Thymus (tissue), 14 donors: ENCODE measurements at places on chromosomes 4 and X. TPM values are rescaled to one million over a fixed set of nuclear protein-coding genes. Genes with fewer than 3 reads are reported as not detected.

The PCDH7 gene
- total RNA-seq: 2.4 TPM

The ADGRG4 gene
- total RNA-seq: under 0.01 TPM

DNA sequence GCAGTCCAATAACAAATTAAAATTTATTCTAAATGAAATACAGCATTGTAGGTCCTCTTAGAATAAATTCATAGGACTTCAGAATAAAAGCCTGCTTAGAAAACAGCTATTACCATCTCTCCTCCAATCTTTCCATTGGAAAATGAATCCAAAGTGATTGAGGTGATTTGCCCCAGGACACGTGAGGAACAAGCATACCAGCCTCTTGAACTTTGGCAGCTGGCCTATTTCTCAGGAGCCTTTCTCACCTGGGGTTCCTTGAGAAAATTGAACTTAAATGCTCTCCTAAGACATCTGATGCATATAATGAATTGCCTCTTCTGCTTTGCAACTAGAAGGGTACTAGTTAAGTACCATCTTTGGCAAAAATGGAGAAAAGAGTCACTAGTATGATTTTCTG is 13.5 kb downstream of the ARHGAP24 start:
- DNase-seq: no peak
- no peak overlapping the region for H3K4me3 ChIP-seq
- peaks cover 7% of the 10 kb centered on the region for H3K4me1 ChIP-seq

The CD99 gene
- 527 TPM for total RNA-seq

The TASL gene
- 8.0 TPM for total RNA-seq

GRCh38 chr4:84481860-84482245 is 17.2 kb downstream of the NKX6-1 start:
- peaks cover 57% of the 10 kb centered on the region for H3K27me3 ChIP-seq
- peaks cover 7% of the 10 kb centered on the region for H3K4me1 ChIP-seq
- no peak overlapping the region for H3K4me3 ChIP-seq
- DNase-seq: no peak
- H3K27ac ChIP-seq: no peak overlapping the region

- no peak for DNase-seq
- no peaks in the 10 kb centered on the region for H3K36me3 ChIP-seq
- no peaks in the 10 kb centered on the region for H3K4me1 ChIP-seq
- no peaks in the 10 kb centered on the region for H3K27me3 ChIP-seq
Measured at GRCh38 chr4:26175006-26175786, 145.6 kb upstream of the RBPJ start.

DNA sequence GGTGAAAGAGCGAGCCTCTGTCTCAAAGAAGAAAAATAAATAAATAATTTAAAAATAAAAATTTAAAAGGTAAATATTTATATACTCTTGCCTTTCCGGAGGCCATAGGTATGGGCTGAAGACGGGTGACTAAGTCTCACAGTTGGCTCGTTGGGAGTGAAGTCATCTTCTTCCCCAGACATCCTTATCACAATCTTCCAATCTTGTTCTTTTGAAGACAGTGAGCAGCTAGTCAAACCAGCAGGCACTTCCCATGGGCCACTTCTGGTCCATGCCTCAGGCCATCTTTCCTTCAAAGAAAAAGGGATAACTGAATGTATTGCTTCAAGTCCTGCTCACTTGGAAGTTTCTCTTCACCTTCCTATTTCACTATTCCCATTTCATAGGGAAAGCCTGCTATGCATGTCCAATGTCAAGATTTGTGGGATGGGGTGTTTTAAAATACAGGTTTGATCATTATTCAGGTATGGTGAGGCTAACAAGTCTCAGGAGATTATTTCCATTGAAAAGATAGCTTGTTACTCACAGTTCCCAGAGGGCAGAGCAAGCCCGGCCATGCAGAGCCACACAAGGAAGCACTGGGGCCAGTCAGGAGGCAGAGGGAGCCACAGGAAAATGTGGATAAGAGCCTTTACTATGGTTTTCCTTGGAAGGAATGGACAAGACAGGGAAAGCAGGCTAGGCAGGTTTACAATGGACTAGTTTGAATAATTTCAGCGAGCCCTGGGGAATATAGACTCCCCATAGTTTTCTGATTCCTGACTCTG is 33.3 kb upstream of the VCX2 start:
- H3K4me1 ChIP-seq: no peaks in the 10 kb centered on the region
- no peak overlapping the region for H3K4me3 ChIP-seq
- no peak overlapping the region for H3K27ac ChIP-seq

The STAG2 gene
- total RNA-seq: 147 TPM

The CPE gene
- total RNA-seq: 52.3 TPM

DNA sequence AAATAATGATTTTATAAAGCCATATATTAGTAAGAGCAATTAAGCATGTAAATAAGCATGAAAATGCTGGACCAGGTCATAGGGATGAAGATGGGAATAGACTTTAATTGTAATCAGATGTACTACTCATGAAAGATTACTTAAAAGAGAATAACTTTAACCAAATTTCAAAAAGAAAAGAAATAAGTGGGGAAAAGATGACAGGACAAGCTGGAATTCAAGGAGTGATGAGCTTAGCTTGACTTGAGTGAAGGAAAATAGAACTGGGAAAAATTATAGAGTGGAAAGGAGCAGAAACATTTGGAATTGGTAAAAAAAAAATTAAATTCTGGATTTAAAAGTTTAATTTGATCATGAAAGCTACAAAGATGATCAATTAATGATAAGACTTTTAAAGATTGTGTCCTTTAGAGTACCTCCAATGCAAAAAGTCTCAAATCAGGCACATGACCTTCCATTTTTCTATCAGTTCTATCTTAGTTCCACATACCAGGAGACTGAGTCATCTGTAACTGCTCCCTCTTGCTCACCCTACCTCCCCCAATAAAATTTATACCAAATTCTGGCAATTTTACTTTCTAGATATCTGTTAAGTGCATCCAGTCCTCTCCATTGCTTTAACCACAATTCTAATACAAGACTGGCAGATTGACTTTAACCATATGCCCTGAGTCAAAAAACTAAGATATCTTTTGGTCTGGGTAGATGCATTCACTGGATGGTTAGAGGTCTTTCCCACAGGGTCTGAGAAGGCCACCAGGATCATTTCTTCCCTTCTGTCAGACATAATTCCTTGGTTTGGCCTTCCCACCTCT is 56.4 kb upstream of the SLIT2 start:
- no peaks in the 10 kb centered on the region for H3K4me1 ChIP-seq
- no peak for DNase-seq
- H3K27ac ChIP-seq: no peak overlapping the region
- H3K4me3 ChIP-seq: no peak overlapping the region

GRCh38 chrX:138996268-138996667 is 284.8 kb upstream of the FGF13 start:
- no peak overlapping the region for H3K4me3 ChIP-seq
- H3K4me1 ChIP-seq: no peaks in the 10 kb centered on the region
- no peaks in the 10 kb centered on the region for H3K27me3 ChIP-seq
- H3K36me3 ChIP-seq: no peaks in the 10 kb centered on the region
- no peak overlapping the region for H3K27ac ChIP-seq

The ITM2A gene
- 679 TPM for total RNA-seq

- peaks cover 10% of the 10 kb centered on the region for H3K36me3 ChIP-seq
- no peak overlapping the region for H3K4me3 ChIP-seq
- no peak for DNase-seq
- no peaks in the 10 kb centered on the region for H3K27me3 ChIP-seq
Measured at GRCh38 chr4:151687021-151687640, 73.7 kb downstream of the GATB start.

DNA sequence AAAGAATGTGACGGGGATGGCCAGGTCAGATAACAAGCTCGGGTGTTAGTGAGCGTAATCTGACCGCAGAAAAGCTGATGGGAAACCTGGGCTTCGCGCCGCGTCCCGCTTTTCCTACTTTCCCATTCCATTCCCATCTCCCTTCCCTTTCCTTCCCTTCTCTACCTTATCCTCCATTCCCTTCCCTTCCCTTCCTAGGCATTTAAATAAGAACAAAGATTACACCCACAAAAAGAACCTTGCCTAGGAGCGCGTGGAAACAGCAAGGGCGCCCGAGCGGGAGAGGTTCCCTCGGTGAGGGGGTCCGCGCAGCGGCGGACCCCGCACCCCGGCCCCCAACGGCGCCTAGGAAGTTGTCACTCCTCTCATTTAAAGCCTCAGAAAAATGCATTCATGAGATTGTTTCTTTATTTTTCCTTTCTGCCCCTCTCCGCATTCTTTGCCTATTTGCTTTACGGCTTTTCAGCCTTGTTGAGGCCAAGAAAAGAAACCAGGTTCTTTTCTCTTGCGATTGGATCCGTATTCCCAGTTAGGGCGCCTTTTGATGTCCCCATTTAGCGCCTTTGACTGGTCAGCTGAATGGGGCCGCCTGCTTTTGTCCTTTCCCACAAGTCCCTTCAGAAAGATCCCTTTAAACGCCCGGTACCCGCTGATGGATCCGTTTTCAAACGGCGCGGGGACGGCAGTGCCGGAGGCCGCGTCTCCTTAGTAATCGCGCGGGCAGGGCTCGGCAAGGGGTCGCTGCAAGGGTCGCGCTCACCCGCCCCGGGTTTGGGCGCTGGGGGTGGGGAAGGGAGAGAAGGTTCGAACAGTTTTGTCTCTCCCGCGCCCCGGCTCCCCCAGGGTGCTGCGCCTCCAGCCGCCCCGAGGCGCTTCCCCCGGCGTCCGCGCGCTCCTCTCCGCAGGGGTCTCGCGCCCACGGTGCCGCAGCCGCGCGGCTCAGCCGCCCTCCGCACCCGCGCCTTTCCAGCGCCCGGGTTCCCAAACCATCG is 54.1 kb upstream of the TMEM33 start:
- peaks cover 68% of the 10 kb centered on the region for H3K27me3 ChIP-seq
- no peak overlapping the region for H3K4me3 ChIP-seq
- no peak overlapping the region for H3K27ac ChIP-seq
- no peaks in the 10 kb centered on the region for H3K36me3 ChIP-seq

DNA sequence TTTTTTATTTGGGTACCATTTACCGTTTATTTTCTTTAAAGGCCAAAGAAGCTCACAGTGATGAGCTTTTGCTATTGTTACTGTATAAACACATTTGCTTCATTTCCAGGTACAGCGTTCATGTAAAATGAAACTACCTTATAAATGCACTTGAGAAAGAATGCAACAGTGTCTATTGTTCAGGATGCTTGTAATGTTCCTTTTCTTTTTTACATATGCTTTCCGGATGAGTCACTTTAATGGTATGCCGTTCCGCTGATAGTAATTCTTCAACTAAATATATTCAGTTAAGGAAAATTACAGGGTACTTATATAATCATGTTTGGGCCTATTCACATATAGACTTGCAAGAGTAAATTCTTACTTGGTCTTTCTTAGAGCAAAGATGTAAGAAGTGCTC is 354.9 kb downstream of the RPA4 start:
- no peaks in the 10 kb centered on the region for H3K36me3 ChIP-seq
- H3K4me1 ChIP-seq: no peaks in the 10 kb centered on the region
- no peak for DNase-seq
- no peaks in the 10 kb centered on the region for H3K27me3 ChIP-seq
- H3K27ac ChIP-seq: no peak overlapping the region
- H3K4me3 ChIP-seq: no peak overlapping the region

DNA sequence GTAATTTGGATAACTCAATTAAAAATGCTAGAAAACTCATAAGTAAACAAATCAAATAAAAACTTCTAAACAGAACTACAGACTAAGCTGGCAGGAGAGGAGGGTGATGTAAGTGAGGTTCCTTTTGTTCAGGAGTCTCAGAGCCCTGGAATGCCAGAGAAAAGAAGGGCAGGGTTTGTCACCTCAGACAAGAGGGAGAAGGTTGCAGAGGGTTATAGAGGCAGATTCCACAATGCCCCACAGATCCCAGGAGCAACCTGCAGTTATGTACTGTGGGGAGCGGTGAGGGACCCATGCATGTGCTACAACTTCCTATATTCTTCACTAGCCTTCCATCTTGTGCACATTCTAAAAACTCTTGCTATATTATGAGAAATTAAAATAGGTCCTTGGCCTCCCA is 129.7 kb downstream of the CFAP299 start:
- no peaks in the 10 kb centered on the region for H3K36me3 ChIP-seq
- H3K27ac ChIP-seq: no peak overlapping the region
- no peak overlapping the region for H3K4me3 ChIP-seq
- no peaks in the 10 kb centered on the region for H3K4me1 ChIP-seq

- H3K4me1 ChIP-seq: no peaks in the 10 kb centered on the region
- no peak overlapping the region for H3K4me3 ChIP-seq
- H3K27me3 ChIP-seq: no peaks in the 10 kb centered on the region
- no peak overlapping the region for H3K27ac ChIP-seq
- no peaks in the 10 kb centered on the region for H3K36me3 ChIP-seq
Measured at GRCh38 chrX:55624403-55624802, 1.2 kb downstream of the FOXR2 start.

- peaks cover 59% of the 10 kb centered on the region for H3K36me3 ChIP-seq
- no peak overlapping the region for H3K27ac ChIP-seq
- no peak overlapping the region for H3K4me3 ChIP-seq
- H3K27me3 ChIP-seq: no peaks in the 10 kb centered on the region
Measured at GRCh38 chr4:153514001-153514526, 47.9 kb downstream of the TMEM131L start.

The ERVMER34-1 gene
- 0.05 TPM for total RNA-seq

The LDB2 gene
- 10.1 TPM for total RNA-seq
